Stimulated activated CD4-positive, alpha-beta T cell treated with anti-CD3 and anti-CD28 coated beads, Interleukin-4, amount 100 ng/mL, for 48 hours (primary cell): ENCODE measurements at places on chromosomes 16 and 17.

DNA sequence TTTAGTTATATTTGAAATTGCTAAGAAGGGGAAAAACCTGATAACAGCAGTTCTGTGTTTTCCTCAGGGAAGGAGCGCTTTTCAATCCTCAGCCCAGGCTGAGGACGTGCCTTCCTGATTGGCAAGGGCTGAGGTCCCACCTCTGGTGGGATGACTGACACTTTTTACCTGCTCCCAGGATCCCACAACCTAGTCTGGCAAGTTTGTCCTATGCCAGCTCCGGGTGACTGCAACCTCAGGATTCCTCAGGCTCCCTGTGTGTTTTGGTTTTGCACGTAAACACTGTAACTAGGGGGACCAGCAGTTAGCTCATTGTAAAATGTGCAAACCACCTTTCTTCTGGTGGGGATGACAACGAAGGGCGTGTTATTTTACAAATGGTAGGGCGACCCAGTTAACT, 7.5 kb downstream of the MARCHF10 start:
- DNase-seq, result no peak

DNA sequence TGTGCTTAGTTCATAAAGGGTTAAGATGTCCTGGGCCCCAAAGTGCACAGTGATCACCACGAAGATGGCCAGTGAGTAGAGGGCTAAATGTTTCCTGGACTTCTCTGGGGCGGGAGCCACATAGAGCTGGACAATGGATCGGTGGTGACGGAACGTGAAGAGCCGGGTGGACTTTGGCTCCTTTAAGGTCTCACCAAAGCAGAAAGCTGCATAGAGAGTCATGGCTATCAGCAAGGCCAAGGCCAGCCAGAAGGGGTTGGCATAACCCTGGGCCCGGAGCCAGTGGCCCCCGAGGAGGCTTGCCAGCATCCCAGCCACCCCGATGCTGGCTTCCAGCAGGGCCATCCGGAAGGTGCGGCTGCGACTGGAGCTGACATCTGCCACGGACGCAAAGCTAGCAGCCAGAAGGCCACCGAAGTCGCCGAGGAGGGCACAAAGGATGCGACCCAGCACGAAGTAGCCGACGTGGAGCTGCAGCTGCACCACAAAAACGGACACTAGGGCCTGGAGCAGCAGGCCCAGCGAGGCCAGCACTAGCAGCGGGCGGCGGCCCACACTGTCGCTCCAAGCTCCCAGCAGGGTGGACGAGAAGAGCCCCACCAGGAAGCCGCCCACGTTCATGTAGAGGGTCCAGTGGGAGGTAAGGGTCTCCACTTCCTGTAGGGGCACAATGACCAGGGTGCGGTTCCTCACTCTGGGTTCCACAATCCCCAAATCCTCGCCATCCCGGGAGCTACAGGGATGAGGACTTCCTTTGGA, 1.0 kb downstream of the SLC46A1 start:
- DNase-seq, result no peak

DNA sequence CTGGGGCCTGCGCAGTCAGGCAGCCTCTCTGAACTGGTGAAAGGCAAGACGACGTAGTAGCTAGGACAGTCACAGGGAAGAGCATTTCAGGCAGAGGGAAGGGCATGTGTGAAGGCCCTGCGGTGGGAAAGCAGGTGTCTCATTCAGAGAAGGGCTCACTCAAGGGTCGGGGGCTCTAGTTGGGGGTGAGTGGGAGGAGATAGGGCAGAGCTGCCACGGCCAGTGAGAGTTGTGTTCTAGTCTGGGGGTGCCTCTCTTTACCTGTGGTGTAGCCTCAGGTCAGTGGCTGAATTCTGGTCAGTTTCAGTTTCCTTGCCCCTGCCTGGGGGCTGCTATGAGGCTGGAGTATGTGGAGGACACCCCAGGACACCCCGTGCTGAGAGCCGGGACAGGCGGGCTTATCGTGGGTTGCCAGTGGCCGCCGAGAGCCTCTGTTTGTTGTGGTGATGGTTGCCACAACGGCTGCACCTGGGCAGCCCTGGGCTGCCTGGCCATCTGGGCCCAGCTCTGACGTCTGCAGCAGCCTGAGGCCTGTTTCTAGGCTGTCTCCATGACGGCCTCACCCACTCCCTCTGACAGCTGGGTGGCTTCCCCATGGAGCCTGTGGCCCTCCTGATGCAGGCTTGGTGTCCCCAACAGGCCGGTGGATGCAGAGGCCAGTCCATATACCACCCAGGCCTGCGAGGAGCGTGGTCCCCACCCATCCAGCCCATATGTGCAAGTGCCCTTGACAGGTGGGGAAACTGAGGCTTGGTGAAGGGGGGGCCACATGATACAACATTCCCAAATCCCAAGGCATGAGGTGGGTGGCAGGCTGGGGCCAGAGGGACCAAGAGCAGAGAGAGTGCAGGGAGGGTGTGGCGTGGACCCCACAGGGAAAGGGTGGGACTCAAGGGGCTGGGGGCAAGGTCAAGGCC, 10.8 kb downstream of the MAP2K3 start:
- DNase-seq, result no peak

DNA sequence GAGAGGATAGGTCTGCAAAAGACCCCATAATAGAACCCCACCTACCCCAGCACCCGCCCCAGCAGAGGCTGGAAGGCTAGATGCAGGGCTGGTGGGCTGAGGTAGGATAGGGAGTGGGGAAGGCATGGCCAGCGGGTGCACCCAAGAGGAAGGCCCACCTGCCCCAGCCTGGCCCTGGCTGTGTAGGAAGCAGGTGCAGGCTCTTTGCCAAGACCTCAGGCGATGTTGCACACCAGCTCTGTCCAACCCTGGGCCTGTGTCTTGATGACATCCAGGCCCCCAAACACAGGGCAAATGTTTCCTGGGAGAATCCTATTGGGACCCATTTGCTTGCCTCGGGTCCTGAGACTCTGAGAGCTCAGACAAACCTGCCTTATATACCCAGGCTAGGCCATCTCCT, 12.2 kb downstream of the UNC119 start:
- no peak for DNase-seq

GRCh38 chr17:47324224-47325020, 667 bp downstream of the EFCAB13 start:
- peak; percentile 33 for DNase-seq

GRCh38 chr16:3689731-3690130, 27.6 kb downstream of the TRAP1 start:
- DNase-seq, result no peak

DNA sequence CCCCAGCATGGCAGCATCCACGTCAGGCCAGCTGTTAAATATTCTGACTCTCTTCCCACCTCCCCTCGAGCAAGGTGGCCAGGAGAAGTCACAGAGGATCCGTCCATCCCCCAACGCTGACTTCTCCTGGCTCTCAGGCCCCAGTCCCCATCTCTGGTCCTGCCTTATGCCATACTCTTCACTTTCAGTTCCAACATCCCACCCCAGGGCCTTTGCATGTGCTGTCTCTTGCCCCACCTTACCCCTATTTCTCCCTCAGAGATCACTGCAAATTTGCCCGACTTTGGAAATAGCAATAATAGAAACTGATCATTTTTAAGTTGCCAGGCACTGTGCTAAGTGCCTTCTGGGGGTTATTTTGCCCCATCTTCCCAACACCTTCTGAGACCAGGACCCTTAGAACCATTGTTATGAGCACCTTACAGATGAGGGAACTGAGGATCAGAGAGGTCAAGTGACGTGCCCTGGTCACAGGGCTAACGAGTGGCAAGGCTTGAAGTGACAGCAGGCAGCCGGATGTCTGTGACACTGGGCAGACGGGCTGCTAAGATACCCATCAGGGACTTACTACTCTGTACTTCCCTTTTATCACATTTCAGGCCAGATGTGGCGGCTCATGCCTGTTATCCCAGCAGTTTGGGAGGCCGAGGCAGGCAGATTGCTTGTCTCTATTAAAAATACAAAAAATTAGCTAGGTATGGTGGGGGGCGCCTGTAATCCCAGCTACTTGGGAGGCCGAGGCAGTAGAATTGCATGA, 17.7 kb downstream of the HID1 start:
- no peak for DNase-seq

- DNase-seq, result no peak
These were observed 199.5 kb downstream of the PRKCB start for GRCh38 chr16:24035127-24035842.

DNA sequence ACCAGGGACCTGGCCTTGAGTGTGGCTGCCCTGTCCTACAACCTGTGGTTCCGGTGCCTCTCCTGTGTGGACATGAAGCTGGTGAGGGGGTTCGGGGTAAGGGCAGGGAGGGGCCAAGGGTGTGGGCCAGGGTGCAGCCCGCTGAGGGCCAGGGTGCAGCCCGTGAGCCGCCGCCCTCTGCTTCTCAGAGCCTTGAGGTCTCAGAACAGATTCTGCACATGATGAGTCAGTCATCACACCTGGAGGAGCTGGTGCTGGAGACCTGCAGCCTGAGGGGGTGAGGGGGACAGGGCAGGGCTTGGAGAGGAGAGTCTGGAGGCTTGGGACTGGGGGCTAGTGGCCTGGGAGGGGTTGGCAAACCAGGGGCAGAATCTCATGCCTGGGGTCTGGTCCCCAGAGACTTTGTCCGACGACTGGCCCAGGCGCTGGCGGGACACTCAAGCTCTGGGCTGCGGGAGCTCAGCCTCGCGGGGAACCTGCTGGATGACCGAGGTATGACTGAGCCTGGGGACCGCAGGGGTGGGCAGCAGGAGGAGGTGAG, 2.2 kb downstream of the CARMIL2 start:
- no peak for DNase-seq

- DNase-seq, result no peak
These were observed 31.6 kb downstream of the TBCD start for GRCh38 chr17:82783498-82783897.

- no peak for DNase-seq
These were observed 21.4 kb upstream of the PITPNM3 start for GRCh38 chr17:6577686-6578263.

DNA sequence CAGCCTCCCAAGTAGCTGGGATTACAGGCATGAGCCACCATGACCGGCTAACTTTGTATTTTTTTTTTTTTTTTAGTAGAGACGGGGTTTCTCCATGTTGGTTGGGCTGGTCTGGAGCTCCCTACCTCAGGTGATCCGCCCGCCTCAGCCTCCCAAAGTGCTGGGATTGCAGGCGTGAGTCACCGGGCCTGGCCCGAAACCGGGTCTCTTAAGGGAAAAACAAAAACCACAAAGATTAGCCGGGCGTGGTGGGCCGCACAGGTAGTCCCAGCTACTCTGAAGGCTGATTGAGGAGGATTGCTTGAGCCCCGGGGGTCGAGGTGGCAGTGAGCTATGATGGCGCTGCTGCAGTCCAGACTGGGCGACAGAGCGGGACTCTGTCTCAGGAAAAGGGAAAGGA, 19.9 kb upstream of the RBL2 start:
- DNase-seq, result no peak

- peak; percentile 18 for DNase-seq
These were observed 152.9 kb upstream of the PLCG2 start for GRCh38 chr16:81626181-81626674.

DNA sequence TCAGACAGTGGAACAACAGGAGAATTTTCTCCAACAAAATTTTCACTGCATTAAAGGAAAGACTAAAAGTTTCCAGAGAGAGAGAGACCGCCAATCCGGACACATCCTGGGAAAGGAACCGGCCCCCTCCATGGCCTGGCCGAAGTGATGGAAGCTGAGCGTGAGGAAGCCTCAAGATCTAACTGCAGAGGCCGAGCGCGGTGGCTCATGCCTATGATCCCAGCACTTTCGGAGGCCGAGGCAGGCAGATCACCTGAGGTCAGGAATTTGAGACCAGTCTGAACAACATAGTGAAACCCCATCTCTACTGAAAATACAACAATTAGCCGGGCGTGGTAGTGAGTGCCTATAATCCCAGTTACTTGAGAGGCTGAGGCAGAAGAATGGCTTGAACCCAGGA, 3.9 kb downstream of the CTRB2 start:
- no peak for DNase-seq

DNA sequence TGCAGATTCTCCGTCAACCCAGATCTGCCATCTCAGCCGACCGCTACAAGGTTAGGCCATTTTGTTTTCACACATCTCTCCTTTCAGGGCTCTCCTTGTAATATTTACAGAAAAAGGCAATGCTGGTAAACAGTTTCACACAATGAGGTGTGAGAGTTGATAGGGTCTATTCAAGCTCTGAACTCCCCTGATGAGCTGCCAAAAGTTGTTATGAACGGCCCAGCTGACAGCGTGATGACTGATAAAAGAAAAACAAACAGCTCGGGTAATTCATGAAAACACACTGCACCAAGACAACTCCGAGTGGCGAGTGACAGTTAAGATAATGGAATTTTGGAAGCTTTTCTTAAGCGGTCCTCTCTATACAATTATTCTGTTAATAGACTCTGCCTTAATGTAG, 68.1 kb upstream of the IRX5 start:
- no peak for DNase-seq

GRCh38 chr16:50575743-50576142, 27.5 kb downstream of the NKD1 start:
- no peak for DNase-seq

GRCh38 chr16:86895606-86896005, 317.3 kb downstream of the FOXL1 start:
- DNase-seq, result no peak

DNA sequence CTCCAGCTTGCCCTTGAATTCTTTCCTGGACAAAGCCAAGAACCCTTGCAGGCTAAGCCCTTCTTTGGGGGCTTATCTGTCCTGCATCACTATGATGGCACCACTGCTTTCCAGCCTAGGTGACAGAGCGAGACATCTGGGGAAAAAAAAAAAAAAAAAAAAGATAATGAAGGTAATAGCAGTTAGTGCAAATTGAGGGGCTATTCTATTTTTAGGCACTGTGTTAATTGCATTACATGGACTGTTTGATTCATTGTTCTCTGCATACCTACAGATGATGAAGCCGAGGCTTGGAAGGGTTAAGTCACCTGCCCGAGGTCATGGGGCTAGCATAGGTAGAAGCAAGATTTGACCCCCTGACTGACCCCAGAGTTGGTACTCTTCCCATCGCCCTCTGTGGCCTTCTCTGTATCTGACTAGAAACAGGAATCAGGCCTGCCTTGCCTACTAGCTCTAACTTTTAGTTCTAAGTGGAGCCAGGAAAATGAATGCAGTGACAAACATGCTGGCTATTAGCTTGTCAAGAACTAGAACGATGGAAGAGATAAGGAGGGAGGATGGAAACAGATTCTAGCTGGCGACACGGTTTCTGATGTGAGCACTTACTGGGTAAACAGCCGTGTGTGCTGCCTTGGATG, 312.1 kb downstream of the SNX29 start:
- DNase-seq, result no peak

DNA sequence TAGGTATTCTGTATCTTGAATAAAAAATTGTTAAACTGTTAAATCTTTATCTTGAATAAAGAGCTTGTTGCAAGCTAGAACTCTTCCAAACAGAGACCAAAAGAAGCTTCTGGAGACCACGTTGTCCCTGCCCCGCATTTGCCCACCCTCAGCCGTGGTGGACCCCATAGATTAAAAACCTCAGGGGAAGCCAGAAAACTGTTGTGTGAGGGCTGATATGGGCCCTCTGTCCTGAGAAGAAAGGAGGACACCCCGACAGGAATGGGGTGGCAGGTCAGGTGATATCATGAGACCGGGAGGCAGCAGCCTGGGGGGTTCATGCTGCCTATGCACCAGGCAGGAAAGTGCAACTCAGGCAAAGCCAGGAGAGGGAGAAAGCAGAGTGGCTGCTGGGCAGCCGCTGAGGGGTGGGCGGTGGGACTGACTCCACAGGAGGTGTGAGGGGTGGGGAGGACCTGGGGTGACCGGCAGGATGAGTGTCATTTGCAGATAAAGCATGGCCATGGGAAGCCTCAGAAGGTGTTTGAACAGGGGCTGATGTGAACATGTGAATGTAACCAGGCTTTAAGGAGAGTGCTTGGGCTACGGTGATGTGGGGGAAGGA, 147.8 kb downstream of the IRF8 start:
- DNase-seq, result no peak

- DNase-seq, result no peak
These were observed 12.6 kb downstream of the NDEL1 start for GRCh38 chr17:8448310-8448709.

- peak; percentile 30 for DNase-seq
These were observed 32.0 kb downstream of the SCPEP1 start for GRCh38 chr17:57009737-57010445.
